Sigmoid colon (tissue), 7 donors: ENCODE measurements at places on chromosomes 13 and 19. TPM values are rescaled to one million over a fixed set of nuclear protein-coding genes. Genes with fewer than 3 reads are reported as not detected.

Gene PRTN3
- total RNA-seq, result not detected

Gene ZNF285
- total RNA-seq, result 3.9 TPM

Gene APC2
- under 0.01 TPM for total RNA-seq

Gene CEACAM20
- total RNA-seq, result not detected

Gene METTL21C
- total RNA-seq, result 0.36 TPM

DNA sequence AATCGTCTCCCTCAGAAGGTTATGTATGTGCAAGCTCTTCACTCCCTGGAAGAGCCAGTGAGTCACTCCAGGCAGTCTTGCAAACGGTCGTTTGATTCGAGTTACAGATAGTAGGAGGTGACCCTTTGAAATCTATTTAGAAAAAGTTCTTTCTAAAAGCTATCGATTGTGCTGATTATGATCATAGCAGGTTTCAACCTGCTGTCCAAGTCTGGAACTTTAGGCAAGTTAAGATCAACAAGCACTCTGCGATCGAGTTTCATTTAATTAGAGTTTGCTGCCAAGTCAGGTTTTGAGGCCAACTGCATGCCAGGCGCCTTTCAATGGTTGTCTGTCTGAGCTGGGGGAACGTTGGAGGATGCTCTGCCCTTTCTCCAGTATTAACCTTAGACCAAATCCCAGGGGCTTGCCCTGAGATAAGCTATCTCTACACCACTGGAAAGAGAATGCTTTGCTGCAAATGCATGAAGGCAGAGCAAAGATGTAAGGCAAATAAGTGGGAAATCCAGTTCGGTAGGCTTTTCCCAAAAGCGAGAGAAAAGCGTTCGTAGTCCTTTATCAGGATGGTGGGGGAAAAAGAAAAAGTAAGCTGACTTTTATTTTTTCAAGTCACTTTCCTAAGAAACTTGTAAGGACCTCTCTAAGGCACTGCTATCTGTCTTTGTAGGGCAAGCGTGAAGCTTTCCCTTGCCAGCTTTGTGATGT is 287.5 kb downstream of the ATP8A2 start:
- DNase-seq, result no peak

GRCh38 chr19:4911786-4912672 is 2.7 kb downstream of the UHRF1 start:
- DNase-seq, result peak; percentile 75

DNA sequence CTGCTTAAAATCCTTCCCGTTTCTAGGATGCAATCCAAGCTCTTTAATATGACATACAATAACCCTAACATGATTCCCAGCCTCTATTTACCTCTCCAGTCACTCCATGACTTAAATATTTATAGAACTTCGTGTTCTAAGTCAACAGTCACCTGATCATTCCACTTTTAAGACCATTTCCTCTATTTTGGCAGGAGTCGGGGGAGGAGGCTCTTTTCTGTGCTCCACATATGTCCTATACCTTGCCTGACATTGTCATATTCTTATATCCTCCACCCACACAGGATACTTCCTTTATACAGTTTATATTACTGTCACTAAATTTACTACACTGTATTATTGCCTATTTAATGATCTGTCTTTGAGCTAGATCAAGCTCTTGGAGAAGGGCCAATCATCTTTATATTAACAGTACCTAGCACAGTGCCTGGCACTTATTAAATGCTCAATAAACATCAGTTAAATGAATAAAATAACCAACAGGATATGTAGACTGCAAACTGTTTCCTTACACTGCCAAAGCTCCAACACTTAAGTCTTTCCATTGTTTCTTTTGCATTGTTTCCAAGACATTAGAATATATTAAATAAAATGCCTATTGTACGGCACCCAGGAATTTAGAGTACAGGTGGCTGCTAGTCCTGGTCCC is 2.7 kb downstream of the ARGLU1 start:
- DNase-seq, result no peak

DNA sequence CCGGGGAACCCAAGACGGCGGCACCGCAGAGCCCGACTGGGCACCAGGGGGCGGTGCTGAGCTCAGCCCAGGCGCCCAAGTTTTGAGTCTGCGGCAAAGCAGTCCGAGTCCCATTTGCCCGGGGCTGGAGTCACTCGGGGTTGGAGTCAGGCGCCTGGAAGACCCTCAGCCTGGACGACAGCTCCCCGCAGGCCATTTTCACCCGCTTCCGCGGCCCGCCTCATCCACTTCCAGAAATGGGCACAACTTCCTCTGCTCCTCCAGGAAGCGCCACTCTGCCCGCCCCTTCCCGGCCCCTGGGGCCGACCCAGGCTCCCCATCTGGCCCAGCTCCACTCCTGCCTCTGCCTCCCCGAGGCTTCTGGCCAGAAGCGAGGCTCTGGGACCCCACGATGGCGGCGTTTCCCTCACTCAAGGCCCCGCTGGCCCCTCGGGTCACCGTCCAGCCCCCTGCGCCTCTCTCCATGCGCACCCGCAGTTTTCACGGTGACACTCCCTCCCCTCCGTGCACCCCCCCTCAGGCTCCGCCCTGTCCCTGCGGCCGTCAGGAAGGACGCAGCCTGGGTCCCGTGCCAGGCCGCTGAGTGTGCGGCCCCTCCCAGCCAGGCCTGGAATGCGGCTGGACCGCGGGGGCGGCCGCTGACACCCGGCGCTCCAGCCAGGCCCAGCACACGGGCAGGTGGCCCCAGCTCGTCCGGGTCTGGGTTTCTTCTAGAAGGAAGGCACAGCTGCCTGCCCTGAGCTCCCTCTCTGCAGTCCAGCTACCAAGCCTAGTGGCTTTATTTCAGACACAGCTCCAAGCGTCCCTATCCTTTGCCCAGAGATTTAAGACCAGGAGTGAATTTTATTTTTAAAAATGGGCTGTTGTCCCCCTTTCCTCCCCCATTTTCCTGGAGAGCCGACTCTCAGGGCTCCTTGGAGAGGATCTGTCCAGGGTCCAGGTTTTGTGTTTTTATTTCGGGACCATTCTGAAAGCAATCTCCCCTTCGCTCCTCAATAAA is 4.7 kb downstream of the SERTAD1 start:
- peak; percentile 98 for DNase-seq

DNA sequence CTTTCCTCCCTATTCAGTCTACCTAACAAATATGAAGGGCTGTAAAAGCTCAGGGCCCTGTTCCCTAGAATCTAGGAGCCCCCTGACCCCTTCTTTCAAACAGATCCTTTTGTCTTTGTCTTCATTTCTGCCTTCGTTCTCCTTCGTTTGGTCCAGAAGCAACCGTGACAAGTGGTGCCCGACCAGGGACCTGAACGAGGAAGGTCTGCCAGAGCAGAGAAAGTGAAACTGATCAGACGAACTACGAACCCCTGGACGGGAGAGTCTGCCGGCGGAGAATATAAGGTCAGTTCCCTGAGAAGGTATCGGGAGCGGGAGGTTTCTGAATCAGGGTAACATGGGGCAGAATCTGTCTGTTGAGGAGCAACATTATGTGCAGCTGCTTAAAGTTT is 751 bp downstream of the ERVK3-1 start:
- DNase-seq, result no peak

DNA sequence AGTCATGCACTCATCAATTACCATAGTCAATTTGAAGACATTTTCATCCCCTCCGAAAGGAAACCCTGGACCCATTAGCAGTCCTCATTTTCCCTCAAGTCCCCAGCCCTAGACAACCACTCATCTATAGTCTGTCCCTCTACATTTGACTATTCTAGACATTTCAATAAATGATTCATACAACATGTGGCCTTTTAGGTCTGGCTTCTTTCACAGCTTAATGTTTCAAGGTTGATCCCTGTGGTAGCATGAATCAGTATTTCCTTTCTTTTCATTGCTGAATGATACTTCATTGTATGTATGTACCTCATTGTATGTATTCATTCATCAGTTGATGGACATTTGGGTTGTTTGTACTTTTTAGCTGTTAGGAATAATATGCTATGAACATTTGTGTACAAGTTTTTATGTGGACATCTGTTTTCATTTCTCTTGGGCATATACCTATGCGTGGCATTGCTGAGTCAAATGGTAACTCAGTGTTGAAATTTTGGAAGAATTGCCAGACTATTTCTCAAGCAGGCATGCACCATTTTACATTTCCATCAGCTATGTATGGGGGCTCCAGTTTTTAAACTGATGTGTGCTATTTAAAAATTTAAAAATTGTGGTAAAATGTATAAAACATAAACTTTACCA is 18.4 kb downstream of the SPATA13 start:
- no peak for DNase-seq

DNA sequence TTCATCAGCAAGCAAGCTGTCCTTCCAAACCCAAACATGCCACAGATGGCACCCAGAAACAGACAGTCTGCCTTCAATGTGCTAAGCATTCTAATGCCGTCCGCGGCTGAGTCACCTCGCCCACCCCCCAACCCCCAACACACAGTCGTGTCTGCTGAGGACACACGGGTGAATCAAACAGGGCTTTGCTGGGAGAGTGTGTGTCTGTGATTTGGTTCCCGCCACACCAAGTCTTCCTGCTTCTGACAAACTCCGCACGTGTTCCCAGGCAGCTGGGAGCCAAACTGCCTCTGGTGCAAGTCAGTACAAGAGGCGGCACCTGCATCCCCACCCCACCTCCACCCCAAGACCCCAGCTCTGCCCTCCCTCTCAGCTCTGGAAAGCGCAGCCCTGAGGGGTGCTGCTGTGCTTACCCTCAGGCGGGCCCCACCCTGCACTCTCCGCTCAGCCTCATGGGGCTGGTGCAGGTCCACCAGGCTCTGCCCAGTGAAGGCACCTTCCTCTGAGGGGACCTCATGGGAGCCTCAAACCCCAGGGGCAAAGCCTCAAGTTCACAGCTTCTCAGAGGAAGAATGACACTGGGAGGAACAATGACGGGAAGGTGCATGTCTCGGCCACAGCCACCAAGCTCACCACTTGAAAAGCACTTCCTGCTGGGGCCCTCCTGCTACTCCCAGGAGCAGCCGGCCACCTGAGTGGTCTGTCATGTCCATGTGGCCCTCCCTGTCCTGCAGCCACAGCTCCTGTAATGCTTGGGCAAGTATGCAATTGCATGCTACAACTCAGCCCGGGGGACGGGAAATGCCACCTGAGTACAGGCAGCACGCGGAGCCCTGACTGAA is 15.0 kb upstream of the SLC35E1 start:
- no peak for DNase-seq

GRCh38 chr13:21579754-21580316 is 24.1 kb downstream of the MICU2 start:
- DNase-seq, result no peak

- no peak for DNase-seq
Observed at GRCh38 chr13:95254339-95254738, 46.9 kb downstream of the ABCC4 start.

DNA sequence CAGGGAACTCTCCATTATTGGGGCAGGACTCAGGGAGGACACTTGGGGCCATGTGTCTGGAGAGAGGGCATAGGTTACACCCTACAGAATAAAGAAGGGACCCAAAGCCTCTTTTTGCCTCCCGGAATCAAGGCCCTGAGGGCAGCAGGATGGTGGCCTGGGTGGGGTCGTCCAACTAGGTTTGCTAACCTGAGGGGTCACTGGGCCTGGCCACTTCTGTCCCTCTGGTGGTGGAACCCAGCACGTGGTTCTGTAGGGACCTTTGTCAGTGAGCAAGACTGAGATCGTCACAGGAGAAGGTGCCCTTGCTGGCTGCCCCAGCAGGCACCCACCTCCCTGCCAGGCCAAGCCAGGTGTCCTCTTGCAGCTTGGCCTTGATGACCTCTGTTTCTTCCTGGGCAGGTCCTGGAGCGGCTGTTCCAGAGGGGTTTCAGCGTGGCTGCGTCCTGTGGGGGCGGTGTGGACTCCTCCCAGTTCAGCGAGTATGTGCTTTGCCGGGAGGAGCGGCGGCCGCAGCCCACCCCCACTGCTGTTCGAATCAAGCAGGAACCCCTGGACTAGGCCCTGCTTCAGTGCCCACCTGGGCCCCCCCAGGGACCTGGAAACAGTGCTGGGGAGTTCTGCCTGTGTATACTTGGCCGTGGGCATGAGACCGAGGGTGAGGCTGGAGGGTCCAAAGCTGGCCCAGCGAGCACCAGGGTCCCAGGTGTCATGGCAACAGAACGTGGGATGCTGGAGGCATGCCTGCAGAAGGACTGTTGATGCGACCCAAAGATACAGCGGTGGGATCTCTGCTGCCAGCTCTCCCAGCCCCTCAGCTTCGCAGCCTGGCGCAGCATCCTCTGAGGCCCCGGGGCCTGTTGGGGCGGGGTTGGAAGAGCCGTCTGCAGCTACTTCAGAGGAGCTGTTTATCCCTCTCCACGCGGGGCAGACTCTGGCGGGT is 16.0 kb downstream of the KCTD15 start:
- peak; percentile 40 for DNase-seq

DNA sequence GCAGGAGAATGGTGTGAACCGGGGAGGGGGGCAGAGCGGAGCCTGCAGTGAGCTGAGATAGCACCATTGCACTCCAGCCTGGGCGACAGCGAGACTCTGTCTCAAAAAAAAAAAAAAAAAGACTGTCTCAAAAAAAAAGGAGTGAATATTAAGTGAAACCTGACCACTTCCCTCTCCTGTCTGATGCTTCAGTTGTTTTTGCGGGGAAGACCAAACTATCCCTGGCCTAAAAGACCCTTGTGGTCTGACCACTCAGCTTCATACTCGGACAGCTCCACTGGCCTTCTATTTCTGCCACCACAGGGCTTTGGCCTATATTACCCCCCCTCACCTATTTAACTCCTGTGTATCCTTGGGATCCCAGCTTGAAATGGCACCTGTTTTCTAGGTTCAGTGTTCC is 2.3 kb downstream of the CLASRP start:
- no peak for DNase-seq

- no peak for DNase-seq
Observed at GRCh38 chr13:110152351-110152750, 154.6 kb downstream of the COL4A1 start.

DNA sequence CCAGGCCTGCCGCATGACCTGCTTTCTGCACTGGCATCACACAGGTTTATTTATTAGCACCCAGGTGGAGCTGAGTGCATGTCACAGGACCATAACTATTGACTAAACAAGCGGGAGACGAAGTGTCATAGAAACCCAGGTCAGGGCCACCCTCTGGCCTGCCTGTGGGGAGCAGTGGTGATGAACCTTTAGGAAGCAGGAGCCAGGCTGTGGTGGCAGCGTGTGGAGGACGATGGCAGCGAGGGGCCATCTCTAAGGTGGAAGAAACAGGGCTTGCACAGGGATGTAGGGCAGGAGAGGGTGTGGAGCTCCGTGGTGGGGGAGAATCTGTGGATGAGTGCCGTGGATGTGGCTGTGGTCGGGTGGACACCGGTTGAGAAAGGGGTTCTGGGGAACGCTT is 275.3 kb downstream of the TEX29 start:
- DNase-seq, result no peak

GRCh38 chr13:108923386-108924047 is 294.1 kb downstream of the MYO16 start:
- DNase-seq, result no peak

DNA sequence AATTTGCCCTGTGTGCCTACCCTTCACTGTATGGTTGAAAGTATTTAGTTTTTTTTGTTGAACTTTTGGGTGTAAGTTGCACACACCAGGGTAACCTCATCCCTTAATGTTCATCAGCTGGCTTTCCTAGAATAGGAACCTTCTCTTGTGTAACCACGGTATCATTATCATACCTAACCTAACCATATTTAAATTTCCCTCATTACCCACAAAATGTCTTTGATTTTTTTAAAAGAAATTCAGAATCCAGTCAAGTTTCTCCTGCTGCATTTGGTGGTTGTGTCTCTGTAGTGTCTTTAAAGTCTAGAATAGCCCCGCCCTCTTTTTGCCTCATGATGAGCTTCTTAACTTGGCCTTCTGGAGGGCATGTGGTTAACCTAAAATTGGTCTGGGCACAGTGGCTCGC is 80.3 kb downstream of the RYR1 start:
- no peak for DNase-seq
